Activated naive CD8-positive, alpha-beta T cell treated with anti-CD3 and anti-CD28 coated beads for 36 hours (primary cell): ENCODE measurements at places on chromosomes 5 and 9. TPM values are rescaled to one million over a fixed set of nuclear protein-coding genes. Genes with fewer than 3 reads are reported as not detected.

The KIF27 gene
- total RNA-seq: 1.9 TPM

The GMCL2 gene
- not detected for total RNA-seq

The NEURL1B gene
- 0.10 TPM for total RNA-seq

The CCDC180 gene
- total RNA-seq: 1.3 TPM

The PDZD2 gene
- total RNA-seq: not detected

The FOXD4L5 gene
- total RNA-seq: 0.10 TPM

The PRR7 gene
- 21.5 TPM for total RNA-seq

The OTULINL gene
- total RNA-seq: 27.3 TPM

The SLC45A2 gene
- total RNA-seq: not detected

The SEC16A gene
- 69.4 TPM for total RNA-seq

DNA sequence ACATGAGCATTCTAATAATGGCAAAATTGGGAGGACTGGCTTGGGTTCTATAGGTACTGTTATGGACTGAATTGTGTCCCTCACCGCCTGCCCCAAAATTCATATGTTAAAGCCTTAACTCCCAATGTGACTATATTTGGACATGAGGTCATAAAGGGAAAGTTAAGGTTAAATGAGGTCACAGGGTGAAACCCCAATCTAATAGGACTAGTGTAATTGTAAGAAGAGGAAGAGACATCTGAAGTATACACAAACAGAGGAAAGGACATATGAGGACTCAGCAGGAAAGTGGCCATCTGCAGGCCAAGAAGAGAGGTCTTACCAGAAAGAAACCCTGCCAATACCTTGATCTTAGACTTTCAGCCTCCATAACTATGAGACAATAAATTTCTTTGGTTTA is 23.1 kb downstream of the RNF180 start:
- no peak overlapping the region for H3K4me3 ChIP-seq
- no peaks in the 10 kb centered on the region for H3K4me1 ChIP-seq
- DNase-seq: no peak
- H3K36me3 ChIP-seq: no peaks in the 10 kb centered on the region
- H3K27ac ChIP-seq: no peak overlapping the region
- H3K27me3 ChIP-seq: no peaks in the 10 kb centered on the region

DNA sequence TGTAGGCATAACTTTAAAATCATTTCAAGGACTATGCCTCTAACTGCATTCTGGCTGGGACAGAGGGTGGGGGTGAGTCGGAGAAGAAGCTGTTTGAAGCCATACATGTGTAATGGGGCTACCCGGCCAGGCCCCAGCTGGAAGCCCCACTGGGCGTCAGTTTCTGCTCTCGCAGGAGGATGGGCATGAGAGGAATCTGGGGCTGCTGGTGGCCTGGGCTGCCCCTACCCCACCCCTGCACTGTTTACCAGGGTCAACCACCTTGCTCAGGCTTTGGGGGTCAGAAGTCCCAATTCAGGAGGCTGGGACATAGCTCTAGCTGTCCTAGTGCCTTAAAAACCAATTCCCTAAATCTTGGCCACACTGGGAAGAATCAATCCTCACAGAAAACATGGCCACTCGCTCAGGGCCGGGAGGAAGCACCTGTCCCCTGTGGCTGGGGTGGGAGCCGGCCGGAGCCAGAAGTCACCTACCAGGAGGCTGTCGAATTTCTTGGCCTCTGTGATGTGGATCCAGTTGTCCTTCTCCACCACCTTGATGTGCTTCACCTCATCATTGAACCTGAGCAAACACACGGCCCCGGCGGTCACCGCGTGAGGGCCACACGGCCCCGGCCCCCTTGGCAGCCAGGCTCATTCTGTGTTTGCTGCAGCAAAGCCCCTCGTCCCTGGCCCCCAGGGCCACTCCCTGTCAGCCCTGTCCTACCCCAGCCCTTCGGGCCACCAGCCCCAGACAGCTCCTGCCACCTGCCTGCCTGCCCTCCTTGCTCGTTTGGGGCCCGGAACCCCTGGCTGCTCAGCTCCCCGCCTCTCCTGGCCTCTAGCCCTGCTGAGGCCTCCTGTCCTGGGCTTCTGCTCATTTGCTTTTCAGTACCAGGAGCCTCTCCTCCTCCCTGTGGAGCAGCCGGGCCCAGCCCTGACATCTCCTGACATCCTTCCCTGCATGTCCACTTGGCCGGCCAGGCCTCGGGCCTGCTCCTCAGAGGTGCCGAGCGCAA is 33.6 kb upstream of the SARDH start:
- no peaks in the 10 kb centered on the region for H3K27me3 ChIP-seq
- no peaks in the 10 kb centered on the region for H3K4me1 ChIP-seq
- no peak overlapping the region for H3K4me3 ChIP-seq
- no peak for DNase-seq
- H3K36me3 ChIP-seq: peaks cover 6% of the 10 kb centered on the region

- H3K4me3 ChIP-seq: no peak overlapping the region
- H3K27ac ChIP-seq: no peak overlapping the region
- DNase-seq: no peak
- no peaks in the 10 kb centered on the region for H3K36me3 ChIP-seq
- peaks cover 27% of the 10 kb centered on the region for H3K27me3 ChIP-seq
Observed at GRCh38 chr9:19648672-19649071, 140.2 kb downstream of the SLC24A2 start.

GRCh38 chr9:27787891-27788290 is 214.6 kb upstream of the C9orf72 start:
- H3K4me3 ChIP-seq: no peak overlapping the region
- peaks cover 38% of the 10 kb centered on the region for H3K27me3 ChIP-seq
- peaks cover 2% of the 10 kb centered on the region for H3K36me3 ChIP-seq
- H3K4me1 ChIP-seq: peaks cover 11% of the 10 kb centered on the region
- H3K27ac ChIP-seq: no peak overlapping the region

- DNase-seq: no peak
- H3K27ac ChIP-seq: no peak overlapping the region
- H3K27me3 ChIP-seq: peaks cover 11% of the 10 kb centered on the region
- peaks cover 10% of the 10 kb centered on the region for H3K4me1 ChIP-seq
- no peak overlapping the region for H3K4me3 ChIP-seq
Observed at GRCh38 chr5:55895346-55895745, 44.2 kb downstream of the IL31RA start.

- H3K27me3 ChIP-seq: no peaks in the 10 kb centered on the region
- H3K4me3 ChIP-seq: no peak overlapping the region
- DNase-seq: no peak
- no peaks in the 10 kb centered on the region for H3K36me3 ChIP-seq
- no peaks in the 10 kb centered on the region for H3K4me1 ChIP-seq
Observed at GRCh38 chr5:43854697-43855292, 251.8 kb downstream of the NNT start.

DNA sequence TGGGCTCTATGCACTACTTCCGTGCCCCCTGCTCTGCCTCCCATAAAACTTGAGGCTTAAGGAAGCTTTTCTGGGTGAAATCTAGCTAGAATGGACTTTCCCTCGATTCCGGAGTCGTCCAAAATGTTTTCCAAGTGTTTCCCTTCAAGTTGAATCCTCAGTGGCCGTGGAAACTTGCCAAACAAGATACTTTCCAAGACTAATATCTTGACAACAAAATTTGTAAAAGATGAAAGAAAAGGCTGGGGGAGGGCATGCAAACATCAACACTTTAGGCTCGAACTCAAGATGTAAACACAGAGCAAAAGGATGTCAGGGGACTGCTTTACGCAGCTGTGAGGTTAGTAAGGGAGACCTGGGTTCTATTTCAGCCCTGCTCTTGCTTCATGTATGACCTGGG is 482.8 kb upstream of the KLF4 start:
- no peak overlapping the region for H3K27ac ChIP-seq
- no peak for DNase-seq
- no peaks in the 10 kb centered on the region for H3K36me3 ChIP-seq
- H3K4me3 ChIP-seq: no peak overlapping the region

DNA sequence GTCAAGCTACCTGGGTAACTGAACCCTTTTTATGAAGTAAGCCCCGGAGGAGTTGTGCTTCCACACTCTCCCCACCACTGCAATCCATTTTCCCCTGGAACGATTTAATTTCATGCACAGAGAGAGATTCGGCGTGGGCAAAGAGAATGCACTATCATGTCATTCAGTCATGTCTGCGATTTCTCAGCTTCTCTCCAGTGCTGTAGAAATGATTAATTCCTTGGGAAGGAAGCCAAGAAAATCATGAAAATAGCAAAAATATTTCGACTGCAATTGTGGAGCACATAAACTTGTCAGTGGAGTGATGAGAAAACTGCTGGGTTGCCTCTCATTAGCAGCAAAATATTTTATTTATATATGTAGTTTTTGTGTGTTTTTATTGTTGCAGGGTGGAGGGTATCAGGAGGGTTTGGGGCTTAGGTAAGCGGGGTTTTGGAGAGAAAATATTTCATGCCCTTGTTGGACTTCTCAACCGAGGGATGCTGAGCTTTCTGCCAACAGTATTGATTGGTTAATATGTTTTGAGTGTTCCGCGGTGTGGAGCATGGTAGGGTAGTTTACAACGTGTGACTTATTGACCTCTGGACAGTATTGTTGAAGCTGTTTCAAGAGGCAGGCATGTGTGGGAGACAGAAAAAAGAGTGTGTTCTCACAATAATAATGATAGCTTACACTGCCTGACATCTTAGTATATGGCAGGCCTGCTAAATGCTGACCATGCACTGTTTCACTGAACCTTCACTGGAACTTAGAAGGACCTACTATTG is 69.3 kb downstream of the SGCD start:
- H3K4me1 ChIP-seq: no peaks in the 10 kb centered on the region
- no peak overlapping the region for H3K27ac ChIP-seq
- no peak overlapping the region for H3K4me3 ChIP-seq

DNA sequence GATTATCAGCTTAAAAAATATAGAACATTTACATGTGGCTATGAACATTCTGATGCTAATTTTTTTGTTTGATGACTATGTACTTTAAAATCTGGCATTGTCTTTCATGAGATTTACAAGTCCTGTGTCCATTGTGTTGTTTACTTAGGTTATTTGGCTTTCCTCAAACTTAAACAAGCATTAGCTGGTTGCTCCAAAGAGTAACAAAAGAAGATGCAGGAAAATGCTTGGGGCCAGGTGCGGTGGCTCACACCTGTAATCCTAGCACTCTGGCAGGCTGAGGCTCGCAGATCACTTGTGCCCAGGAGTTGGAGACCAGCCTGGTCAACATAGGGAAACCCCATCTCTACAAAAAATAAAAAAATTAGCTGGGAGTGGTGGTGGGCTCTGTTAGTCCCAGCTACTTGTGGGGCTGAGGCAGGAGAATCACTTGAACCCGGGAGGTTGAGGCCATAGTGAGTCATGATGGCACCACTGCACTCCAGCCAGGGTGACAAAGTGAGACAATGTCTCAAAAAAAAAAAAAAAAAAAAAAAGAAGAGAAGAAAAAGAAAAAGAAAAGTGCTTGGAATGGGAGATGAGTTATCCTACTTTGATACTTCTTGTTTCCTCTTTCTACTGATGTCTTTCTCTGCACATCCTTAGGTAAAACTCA is 39.7 kb downstream of the PAM start:
- no peak overlapping the region for H3K27ac ChIP-seq
- peaks cover 36% of the 10 kb centered on the region for H3K4me1 ChIP-seq
- peaks cover 2% of the 10 kb centered on the region for H3K36me3 ChIP-seq
- DNase-seq: no peak
- H3K4me3 ChIP-seq: no peak overlapping the region
- H3K27me3 ChIP-seq: no peaks in the 10 kb centered on the region

DNA sequence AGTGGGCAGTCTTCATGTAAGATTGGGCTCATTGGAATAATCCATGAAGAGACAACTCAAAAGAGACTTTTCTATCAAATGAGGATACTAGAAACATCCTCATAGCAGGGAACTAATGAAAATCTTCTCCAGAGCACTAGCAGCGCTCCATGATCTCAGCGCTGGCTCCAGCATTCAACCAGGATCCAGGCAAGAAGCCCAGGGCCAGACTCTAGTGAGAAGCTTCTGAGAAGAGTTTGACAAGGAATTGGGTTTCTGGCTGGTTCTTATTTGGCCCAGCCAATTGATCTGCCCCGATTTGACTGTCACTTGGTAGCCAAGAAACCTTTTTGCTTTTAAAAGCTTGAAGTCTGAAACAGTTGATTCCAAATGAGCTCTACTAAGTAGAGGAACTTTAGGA is 60.1 kb downstream of the AOPEP start:
- H3K27ac ChIP-seq: no peak overlapping the region
- DNase-seq: no peak
- peaks cover 12% of the 10 kb centered on the region for H3K36me3 ChIP-seq

DNA sequence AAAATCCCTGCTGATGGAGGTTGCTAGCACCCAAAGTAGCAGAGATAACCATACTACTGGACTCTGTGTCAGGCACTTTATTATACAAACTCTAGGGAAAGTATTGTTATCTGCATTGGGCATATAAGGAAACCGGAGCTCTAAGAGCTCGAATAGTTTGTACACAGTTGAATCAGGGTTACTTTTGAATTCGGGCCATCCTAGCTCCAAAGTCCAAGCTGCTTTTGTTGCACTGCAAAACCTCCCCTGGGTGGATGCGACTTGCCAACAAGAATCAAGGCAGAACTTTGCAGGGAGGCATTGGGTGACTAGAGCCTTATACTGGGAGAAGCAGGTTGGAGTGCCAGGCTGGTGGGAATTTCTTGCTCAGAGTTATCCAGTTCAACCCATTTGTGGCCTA is 435.1 kb downstream of the SPATA31D1 start:
- H3K27me3 ChIP-seq: no peaks in the 10 kb centered on the region
- H3K27ac ChIP-seq: no peak overlapping the region
- DNase-seq: no peak
- no peak overlapping the region for H3K4me3 ChIP-seq
- H3K4me1 ChIP-seq: no peaks in the 10 kb centered on the region
- no peaks in the 10 kb centered on the region for H3K36me3 ChIP-seq

DNA sequence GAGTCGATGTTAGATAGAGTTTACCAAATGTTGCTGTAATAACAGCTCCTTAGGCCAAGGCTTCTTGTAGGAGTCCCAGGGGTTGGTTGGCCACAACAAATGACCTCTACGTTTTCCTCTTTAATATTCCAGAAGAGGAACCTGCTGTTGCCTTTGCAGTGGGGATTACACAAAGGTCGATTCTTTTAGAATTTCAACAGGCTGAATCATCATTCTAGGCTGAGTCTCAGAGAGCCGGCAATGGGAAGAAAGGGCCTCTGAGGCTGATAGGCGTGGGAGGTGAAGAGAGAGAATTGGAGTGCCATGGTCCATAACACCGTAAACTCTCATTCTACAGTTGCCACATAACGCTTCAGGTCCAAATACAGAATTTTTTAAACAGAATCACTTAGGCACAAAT is 405.9 kb upstream of the DAP start:
- H3K36me3 ChIP-seq: no peaks in the 10 kb centered on the region
- no peaks in the 10 kb centered on the region for H3K4me1 ChIP-seq
- no peak for DNase-seq
- H3K27ac ChIP-seq: no peak overlapping the region
- H3K27me3 ChIP-seq: peaks cover 20% of the 10 kb centered on the region

DNA sequence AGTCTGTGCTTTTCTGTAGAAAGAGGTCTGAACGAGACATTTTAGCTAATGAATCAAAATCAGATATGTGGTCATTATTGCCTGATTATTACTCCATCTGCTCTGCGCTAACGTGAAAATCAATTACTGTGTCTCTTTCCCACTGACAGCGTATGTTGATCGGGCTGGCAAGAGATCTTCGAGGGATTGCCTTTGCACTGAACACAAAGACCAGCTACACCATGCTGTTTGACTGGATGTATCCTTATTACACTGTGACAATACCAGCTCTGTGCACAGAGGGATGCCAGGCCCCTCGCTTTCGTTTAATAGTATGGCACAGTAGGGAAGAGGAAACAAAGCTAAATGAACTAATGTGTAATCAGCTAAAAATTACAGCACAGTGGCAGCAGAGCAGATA is 103.7 kb upstream of the TLX3 start:
- H3K4me3 ChIP-seq: no peak overlapping the region

GRCh38 chr5:142871363-142872193 is 101.4 kb downstream of the ARHGAP26 start:
- no peak overlapping the region for H3K27ac ChIP-seq
- no peak for DNase-seq
- no peak overlapping the region for H3K4me3 ChIP-seq
- H3K4me1 ChIP-seq: peaks cover 19% of the 10 kb centered on the region
